SHP77 treated with DMSO at 0.1 percent for 48 hours (cell line): ENCODE measurements at places on chromosomes 2 and 18.

- DNase-seq, result no peak
These were observed 44.2 kb downstream of the GPD2 start for GRCh38 chr2:156480376-156480775.

- DNase-seq, result no peak
These were observed 351.6 kb downstream of the METTL4 start for GRCh38 chr18:2219706-2220105.

GRCh38 chr2:188475945-188476344 is 184.3 kb downstream of the GULP1 start:
- DNase-seq, result no peak

GRCh38 chr2:65374575-65374974 is 57.8 kb downstream of the SPRED2 start:
- no peak for DNase-seq

DNA sequence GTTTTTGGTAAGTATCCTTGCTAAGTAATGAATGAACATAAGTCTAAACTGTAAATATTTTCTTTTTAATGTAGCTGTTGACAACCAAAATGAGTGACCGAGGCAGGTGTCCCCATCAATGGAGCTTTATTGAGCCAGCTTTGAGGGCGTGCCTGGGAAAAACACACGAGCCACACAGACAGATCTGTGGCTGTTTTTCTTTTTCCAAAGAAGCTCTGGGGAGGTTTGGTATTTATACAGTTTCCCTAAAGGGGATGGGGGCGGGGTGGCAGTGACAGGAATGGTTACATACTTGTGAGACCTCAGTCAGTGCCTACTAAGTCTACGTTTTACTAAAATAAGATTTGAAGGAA is 11.2 kb downstream of the DBI start:
- no peak for DNase-seq

GRCh38 chr2:6937157-6937556 is 19.9 kb downstream of the RNF144A start:
- DNase-seq, result no peak

DNA sequence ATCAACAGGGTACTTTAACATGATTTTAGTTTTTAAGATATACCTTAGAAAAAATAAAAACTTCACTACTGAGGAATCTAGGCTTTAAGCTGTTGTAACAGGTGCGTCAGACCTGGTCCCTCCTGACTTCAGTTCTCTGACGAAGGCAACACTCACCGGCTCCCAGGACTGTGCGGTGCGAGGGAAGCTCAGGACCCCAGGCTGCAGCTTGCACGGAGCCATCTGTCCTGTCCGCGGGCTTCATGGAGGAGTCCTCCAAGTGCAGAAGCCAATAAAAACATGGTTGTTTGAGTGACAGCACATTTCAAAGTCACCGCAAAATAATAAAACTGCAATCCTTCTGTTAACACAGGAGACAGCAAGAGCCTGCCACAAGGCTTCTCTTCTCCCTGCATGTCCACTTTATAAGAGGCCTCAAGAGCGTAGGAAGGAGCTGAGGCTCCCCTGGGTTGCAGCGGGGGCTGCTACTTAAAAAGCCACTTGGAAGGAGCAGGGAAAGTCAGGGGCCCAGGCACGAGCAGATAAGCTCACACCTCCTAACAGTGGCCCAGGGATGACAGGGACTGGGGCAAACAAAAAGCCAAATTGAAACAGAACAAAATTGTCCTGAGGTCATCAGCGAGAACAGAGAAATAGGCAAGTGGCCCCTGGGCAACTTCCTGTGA is 4.6 kb downstream of the HJURP start:
- DNase-seq, result no peak

DNA sequence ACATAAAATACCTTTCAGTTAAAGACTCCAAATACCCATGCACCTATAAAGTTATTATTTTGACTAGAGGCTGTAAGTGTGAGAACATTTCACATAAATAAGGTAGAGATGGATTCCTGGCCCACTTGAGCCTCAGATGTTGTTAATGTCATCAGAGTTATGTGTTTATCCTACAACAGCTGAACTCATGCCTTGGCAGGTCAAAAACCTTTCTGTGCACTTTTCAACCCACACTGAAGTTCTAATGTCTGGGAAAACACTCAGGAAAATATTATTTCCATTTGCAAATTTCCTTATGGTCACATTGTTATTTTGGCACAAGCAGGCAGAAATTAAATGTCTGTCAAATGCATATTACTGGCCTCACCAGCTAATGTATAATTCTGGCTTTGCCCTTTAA is 209.2 kb downstream of the LNPK start:
- no peak for DNase-seq

GRCh38 chr2:1421731-1422130 is 8.5 kb downstream of the TPO start:
- no peak for DNase-seq
